ENCODE measurements at places on chromosomes 6 and 20. TPM values are rescaled to one million over a fixed set of nuclear protein-coding genes. Genes with fewer than 3 reads are reported as not detected.

Gene ADGB
- not detected for total RNA-seq

DNA sequence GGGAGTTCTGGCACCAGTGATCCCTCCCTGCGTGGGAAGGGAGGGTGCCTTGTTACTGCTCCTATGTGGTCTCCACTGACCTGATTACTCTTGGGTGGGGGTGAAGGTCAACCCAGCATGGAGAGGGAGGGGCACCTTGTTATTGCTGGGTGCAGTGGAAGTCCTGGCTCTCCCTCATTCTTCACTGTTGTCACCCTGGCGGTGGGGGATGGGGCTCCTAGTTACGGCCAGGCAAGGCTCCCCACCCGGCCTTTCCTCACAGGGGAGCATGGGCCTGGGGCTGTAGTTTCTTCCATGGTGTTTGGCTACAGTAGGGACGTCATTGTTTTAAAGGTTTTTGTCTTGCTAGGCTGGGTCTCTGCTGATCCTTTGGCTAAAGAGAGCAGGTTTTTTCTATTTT lies 40.8 kb downstream of the PACSIN1 start:
- no peak for DNase-seq

DNA sequence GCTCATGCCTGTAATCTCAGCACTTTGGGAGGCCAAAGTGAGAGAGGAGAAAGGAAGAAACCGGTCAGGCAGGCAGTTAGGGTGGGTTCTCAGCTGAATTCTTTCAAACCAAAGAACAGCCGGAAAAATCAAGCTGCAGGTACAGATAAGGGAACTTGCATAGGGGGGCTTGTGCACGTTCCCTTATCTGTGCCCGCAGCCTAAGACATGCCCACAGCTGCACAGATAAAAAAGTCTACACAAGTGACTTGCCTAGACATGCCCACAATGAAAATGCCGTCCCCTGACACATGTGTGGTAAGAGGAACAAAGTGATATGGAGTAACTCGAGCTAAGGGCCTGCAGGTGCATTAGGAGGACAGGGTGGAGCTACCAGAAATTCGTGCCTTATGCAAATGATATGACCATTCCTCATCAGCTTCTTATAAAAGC lies 175.8 kb upstream of the SALL4 start:
- no peak for DNase-seq

GRCh38 chr6:106180208-106180607 lies 94.1 kb downstream of the PRDM1 start:
- no peak for DNase-seq

- DNase-seq: peak; percentile 84
These were observed 1.2 kb downstream of the MTCH1 start for GRCh38 chr6:36984581-36985416.

- no peak for DNase-seq
These were observed 11.8 kb upstream of the STX11 start for GRCh38 chr6:144138542-144138941.

DNA sequence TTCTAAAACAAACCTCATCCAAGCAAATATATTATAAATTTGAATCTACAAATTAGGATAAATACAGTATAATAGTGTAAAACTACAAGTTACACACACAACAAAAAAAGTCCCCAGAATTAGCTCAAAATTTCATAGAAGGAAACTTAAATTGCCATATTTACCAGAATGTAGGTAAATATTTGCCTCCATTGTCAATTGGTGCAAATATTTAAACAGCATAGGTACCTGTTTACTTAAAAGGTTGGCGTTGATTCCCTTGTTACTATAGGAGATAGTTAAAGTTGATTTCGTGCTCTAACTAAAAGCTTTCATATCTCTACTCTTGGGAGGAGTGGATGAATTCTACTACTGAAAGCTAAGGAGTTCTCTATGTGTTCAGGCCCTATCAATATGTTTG lies 111.6 kb upstream of the TENT5A start:
- no peak for DNase-seq

Gene ADGRF1
- not detected for total RNA-seq
